Panc1 (cell line): ENCODE measurements at places on chromosomes 12 and 14.

- DNase-seq, result no peak
These were observed 21.7 kb downstream of the KCNK10 start for GRCh38 chr14:88301381-88301780.

- DNase-seq, result no peak
These were observed 58.7 kb upstream of the GZMB start for GRCh38 chr14:24692382-24693352.

DNA sequence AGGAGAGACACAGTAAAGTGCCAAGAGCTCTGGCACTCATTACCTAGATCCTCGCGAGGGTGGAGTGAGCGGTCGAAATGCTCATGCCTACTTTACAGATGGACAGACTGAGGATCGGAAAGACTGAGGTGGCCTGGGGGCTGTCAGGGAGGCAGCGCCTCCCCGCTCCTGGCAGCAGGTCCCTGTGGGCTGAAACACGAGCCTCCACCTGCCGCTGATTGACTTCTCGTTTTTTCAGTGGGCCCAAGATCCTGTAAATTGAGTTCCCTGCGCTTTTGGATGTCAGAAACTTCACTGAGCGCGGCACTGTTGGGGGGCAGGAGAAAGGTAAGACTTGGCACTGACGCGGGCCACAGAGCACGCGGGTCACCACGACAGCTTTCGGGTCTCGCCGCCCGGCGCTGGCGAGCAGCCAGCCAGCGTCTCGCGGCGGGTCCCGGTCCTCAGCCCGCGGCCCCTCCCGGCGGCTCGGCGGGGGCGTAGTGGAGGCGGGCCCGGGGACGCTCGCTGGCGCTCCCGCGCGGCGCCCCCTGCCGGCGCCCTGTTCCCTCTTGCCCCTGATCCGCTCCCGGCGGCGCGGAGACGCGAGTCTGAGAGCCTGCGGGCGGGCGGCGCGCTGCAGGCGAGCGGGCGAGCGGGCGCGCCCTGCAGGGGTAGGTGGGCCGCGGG, 552 bp upstream of the SCN8A start:
- no peak for DNase-seq

DNA sequence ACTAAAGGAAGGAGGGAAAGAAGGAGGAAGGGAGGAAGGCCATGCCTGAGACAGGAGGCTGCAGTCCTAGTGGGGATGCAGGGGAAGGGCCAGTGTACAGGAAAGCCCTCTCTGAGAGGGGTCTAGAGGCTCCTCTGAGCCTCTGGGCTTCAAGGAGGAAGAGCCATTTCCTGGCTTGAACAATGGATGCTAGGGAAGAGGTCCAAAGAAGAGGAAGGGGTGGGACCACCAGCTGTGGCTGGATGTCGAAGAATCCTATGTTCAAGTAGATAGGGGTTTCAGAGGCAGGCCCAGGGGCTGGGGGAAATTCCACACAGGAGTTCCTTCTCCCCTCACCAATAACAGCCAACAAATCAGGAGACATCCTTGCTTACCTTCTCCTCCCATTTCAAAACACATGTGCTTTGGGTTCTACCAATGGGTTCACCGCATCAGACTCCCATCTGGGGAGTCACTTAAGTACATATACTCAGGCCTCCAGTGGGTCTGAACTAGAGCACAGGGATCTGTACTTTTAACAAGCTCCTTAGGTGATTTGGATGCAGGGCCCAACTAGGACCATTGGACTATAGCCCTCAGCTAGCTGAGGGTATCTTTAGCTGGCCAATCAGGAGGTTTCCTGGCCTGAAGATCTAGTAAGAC, 32.4 kb downstream of the PRPF40B start:
- DNase-seq, result no peak

- DNase-seq, result no peak
These were observed 332.2 kb downstream of the ALG10 start for GRCh38 chr12:34354239-34355200.

DNA sequence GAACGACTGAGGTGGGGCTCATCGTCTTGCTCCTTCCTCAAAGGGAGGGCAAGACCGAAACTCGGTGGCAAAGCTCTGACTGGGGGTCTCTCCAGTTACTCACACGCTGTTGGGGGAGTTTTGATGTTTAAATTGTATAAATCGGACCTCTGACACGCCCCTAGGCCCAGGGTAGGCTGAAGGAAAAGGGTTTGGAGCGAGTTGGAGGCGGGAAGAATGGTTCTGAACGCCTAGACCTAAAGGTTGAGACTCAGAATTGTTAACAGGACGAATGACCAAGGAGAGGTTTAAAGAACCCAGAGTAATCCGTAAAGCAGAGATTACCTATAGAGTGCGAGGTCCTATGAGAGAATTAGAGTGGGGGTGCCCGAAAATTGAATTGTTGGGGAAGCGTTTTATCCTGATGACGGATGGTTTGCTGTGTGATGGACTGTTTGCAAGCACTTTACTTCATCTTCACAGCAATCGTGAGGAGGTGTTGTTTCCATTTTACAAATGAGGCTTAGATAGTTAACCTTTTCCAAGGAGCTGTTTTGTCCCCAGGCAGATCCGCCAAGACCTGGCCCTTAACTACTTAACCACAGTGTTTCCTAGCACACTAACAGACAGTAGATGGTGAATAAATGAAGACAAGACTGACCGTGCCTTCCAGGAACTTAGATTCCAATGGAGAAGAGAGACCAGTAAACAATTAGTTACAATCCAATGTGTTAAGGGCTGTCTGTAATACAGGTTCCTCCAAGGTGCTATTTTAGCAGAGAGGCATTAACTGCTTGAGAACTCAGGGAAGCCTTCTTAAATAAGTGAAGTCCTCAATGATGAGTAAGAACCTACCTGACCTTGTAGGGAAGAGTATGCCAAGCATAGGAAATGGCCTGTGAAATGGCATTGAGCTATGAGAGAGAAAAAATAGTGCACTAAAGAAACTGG, 929 bp upstream of the UBE2N start:
- DNase-seq, result no peak

DNA sequence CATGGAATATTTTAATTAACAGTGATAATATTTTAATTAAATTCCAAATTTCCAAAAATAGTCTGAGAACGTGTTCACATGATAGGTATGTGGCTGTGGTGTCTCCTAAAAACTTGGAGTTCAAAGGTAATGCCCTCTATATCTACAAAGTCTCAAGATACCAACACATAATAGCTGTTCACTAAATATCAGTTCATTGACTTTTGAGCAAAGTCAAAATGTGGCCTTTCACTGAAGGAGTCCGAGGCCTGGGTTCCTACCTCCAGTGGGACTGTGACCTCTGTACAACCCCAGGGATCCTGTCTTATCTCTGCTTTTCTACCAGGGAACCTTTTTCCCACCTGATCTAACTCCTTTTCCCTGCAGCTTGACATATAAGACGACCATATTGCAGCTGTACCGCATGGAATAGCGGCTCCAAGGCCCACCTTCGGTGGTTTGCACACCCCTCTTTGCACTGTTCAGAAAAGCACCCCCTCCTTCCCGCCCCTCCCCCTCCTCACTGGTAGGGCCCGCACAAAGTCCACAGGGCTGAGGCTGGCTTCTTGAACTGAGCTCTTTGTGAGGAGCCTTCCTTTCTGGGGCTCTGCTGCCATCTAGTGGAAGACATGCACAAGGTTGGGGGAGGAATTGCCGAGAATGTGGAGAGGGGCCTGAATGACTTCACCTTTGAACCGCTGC, 3.1 kb downstream of the CCND2 start:
- peak; percentile 30 for DNase-seq

GRCh38 chr12:109962398-109962797, 33.8 kb downstream of the GIT2 start:
- DNase-seq, result no peak

- DNase-seq, result no peak
These were observed 77.4 kb downstream of the KIF26A start for GRCh38 chr14:104215706-104216334.

GRCh38 chr12:2557597-2557996, 237.2 kb upstream of the FKBP4 start:
- no peak for DNase-seq

- no peak for DNase-seq
These were observed 16.8 kb upstream of the EIF5 start for GRCh38 chr14:103317251-103317650.

GRCh38 chr12:56130876-56131275, 2.8 kb downstream of the ESYT1 start:
- DNase-seq, result no peak

DNA sequence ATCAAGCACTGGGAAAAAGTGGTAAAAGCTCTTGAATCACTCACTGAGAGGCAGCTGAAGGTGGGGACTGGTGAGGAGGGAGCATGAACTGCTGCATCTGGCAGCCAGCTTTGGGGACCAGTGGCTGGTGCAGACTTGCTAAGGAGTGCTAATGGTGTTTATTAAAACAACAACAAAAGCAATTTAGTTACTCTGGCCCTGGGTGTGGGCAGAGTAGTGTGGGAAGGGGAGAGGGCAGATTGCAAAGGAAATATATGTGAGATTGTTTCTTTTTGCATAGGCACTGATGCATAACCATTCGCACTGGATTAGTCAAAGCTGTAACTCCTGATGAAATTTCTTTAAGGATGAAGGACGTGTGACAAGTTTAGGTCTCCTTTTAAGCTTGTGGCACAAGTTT, 8.1 kb downstream of the TXNRD1 start:
- no peak for DNase-seq

DNA sequence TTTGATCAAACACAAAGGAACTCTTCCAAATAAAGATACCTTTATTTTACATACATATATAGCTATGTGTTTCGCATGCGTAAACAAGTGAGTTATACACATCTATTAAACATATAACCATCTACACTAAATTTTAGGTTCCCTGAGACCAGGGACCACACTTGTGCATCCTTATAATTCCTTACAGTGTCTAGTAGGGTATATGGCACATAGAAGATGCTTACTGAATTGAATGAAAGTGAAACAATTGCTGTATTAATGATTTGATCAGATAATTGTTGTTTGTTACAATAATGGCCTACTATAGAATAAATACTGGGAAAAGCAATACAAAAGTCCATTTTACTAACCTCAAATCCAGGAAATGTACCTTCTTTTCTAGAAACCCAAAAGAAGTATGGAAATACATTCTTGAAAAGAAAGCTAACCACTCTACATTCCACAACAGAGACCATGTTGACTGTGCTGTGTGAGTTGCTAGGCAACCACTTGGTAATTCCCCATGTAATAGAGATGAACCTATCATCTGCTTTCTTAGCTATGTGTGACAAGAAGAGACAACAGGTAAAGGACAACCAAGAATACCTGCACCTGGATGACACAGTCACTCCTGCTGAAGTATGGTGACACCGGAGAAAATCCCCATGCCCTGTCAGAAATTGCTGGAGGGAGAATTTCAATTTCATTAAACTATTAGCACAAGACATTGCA, 11.9 kb upstream of the CIPC start:
- DNase-seq, result no peak

DNA sequence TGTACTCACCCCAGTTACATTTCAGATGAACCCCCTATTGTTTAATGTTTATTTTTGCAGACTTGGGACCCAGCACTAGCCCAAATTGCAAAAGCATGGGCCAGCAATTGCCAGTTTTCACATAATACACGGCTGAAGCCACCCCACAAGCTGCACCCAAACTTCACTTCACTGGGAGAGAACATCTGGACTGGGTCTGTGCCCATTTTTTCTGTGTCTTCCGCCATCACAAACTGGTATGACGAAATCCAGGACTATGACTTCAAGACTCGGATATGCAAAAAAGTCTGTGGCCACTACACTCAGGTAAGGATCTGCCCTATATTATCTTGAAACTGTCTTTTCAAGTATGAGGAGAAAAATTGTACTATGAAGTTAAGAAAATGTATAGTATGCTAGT, 1.2 kb downstream of the GLIPR1 start:
- no peak for DNase-seq

GRCh38 chr12:27221625-27222387, 22.3 kb upstream of the STK38L start:
- no peak for DNase-seq

DNA sequence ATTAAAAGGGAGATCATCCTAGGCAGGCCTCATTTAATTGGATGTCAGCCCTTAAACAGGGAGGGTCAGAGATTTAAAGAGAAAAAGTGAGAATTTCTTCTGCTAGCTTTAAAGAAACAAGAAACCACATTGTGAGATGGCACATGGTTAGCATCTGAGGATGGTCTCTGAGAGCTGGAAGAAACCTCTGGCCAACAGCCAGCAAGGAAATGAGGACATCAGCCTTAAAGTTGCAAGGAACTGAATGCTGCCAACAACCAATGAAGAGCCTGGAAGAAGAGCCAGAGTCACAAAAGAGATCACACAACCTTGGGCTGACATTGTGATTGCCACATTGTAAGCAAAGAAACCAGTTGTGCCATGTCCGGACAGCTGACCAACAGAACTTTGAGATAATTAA, 17.5 kb upstream of the FAR2 start:
- no peak for DNase-seq
